ENCODE measurements at places on chromosomes 3 and 15.

DNA sequence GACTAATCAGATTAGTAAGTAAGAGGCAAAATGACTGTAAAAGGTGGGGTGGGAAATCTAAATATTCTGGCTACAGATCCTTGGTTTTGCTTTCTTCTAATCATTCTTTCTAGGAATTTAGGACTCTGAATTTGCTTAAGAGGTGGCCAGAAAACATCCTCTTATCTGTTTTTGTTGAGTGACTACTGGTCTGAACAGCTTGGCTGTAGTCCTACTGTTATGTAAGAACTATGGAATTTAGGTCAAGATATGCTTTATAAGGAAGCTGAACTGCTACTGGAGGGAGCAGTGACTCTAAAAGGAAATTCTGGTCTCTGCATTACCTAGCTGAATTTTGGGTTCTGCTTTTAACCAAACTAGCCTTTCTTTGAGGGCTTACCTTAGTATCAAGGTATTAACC, 33.5 kb upstream of the CSPG5 start:
- no peak for DNase-seq

DNA sequence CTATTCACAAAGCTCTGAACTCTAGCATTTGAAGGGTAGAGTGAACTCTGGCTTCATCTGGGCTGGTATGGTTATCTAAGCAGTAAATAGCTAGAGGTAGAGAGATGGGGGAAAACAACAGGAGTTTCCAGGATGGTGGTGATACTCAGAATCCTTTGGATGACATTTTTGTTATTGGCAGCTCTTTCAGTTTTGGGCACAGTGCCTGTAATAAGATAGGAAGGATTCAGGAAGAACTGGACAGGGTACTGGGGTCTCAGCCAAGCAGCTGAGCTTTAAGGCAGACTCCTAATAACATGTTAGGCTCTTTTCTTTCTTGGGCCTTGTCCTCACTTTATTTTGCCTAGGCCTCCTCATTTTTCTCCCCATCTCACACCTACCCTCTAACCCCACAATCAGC, 338.5 kb downstream of the CADM2 start:
- DNase-seq: no peak

DNA sequence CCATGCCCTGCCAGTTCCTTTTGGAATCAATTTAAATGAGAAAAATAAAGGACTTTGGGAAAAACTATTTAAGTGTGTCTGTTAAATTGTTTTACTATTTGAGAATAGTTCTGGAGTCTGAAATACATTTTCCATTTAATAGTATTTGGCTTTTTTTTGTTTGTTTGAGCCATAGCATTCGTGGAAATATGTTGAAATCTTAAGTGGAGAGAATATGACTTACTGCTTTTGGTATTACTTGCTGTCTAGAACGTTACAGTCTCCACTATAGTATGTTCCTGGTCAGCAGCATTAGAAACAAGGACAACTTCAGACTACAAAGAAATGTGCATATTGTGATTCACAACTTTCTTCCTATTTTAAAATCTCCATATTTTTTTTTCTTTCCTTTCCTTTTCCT, 179.4 kb downstream of the GHSR start:
- no peak for DNase-seq

DNA sequence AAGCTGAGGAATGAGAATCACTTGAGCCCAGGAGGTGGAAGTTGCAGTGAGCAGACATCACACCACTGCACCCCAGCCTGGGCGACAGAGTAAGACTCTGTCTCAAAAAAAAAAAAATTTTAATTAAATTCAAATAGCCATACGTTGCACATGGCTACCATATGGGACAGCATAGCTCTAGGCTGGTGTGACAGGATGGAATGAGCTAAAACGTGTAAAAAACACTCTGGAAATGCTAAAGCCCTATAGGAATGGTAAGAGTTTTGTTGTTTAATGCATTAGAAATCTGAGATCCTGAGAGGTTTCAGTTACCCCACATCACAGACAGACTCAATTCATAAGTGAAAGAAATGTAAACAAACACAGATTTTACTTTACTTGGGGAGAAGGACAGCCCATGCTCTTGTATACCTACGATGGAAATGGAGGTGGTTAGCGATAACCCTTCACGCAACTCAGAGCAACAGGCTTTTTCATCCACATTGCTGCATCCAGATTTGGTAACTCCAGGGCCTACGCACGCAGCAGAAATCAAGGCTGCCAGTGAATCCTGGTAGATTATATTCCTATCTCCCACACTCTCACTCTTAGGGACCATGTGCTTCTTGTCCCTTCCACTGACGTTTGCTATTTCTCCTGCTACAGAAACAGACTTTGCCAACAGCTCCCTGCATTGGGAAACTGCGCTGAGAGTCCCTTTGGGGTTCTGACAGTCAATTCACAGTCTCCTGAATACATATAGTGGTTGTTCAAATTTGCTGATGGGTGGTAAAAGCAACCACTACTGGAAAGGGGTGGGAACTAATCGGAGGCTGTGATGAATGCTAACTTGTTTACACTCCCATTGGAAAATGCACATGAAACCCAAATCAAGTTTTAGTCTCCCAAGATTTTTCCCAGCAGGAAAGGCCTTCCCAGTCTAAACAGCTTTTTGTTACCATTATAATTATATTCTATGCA, 3.1 kb downstream of the SH3BP5 start:
- no peak for DNase-seq

DNA sequence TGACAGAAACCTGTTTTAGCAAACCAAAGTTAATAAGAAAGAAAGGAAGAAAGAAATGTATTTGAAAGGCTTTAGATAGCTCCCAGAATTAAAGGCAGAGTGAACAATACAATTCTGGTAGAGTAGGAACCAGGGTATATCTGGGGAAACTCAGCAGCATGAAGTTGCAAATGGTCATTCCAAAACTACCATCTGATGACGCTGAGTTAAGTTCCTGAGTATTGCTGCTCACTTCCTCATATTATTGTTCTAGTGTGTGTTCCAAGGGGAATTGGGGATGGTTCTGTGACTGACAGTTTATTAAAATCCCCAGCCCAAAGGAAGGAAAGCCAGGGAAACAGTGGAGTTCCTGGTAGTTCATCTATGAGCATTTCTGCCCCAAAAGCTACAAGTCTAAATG, 88.3 kb upstream of the FRMD4B start:
- no peak for DNase-seq

DNA sequence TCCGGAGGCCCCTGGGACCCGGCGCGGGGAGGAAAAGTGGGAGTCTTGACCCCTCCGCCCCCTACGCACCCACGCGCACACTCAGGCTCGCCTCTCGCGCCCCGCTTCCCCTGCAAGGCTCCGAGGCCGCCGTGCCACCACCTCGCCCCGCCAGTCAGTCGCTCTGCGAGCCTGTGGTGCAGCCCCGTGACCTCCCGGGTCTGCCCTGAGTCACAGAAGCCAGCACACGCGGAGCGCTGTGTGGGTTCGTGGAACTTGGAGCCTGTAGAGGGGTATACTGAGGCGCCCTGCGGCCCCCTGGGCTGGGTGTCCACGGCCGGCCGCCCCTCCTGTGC, 380 bp upstream of the ALS2CL start:
- peak; percentile 63 for DNase-seq
